ENCODE measurements at places on chromosomes 5 and 9. TPM values are rescaled to one million over a fixed set of nuclear protein-coding genes. Genes with fewer than 3 reads are reported as not detected.
A peak's percentile ranks its signal among the peaks of the same experiment; 100 is the strongest.

Gene RALGPS1
- 8.2 TPM for total RNA-seq

Gene DRD1
- total RNA-seq, result not detected

DNA sequence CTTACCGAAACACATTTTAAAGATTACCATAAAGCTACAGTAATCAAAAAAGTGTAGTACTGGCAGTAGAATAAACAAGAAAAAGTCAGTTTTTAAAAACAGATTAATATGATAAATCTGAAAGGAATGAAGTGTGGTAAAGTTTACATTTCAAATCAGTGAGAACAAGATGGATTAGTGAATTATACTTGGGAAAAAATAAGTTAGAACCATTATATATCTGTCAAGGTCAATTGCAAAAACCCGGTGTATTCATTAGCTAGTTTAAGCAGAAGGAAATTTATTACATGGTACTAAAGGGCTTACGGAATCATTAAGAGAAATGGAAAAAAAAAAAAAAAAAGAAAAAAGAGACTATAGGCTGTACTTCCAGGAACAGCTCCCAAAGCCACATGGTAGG is 164.3 kb downstream of the MUSK start:
- no peak overlapping the region for H3K27ac ChIP-seq
- H3K36me3 ChIP-seq, result no peaks in the 10 kb centered on the region
- no peaks in the 10 kb centered on the region for H3K4me1 ChIP-seq
- H3K27me3 ChIP-seq, result no peaks in the 10 kb centered on the region
- no peak for DNase-seq

GRCh38 chr5:88892669-88893068 is 9.7 kb upstream of the MEF2C start:
- peak; percentile 39 for DNase-seq
- no peaks in the 10 kb centered on the region for H3K27me3 ChIP-seq
- no peak overlapping the region for H3K4me3 ChIP-seq
- H3K27ac ChIP-seq, result no peak overlapping the region
- H3K4me1 ChIP-seq, result peaks cover 31% of the 10 kb centered on the region
- H3K36me3 ChIP-seq, result no peaks in the 10 kb centered on the region

Gene HAVCR2
- total RNA-seq, result not detected

Gene TRIM7
- not detected for total RNA-seq

DNA sequence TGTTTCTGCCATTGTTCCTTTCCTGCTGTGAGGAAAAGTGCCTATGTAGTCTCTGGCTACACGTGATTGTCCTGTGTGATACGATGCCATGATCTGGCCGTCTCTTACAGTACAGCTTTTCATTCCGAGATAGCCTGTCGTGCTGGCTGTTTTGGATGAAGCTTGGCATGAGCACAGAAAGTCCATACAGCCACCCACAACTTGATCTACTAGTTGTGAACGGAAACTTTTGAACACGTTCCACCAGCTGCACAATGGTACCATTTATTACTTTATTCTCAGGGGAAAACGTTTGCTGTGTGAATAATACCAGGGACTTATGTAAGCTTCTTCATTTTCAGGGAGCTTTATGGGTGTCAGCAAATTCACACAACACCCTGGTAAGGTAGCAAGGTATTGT is 217.6 kb upstream of the ANKRD55 start:
- H3K27ac ChIP-seq, result no peak overlapping the region
- no peaks in the 10 kb centered on the region for H3K36me3 ChIP-seq
- no peak overlapping the region for H3K4me3 ChIP-seq
- peaks cover 40% of the 10 kb centered on the region for H3K4me1 ChIP-seq
- H3K27me3 ChIP-seq, result no peaks in the 10 kb centered on the region

DNA sequence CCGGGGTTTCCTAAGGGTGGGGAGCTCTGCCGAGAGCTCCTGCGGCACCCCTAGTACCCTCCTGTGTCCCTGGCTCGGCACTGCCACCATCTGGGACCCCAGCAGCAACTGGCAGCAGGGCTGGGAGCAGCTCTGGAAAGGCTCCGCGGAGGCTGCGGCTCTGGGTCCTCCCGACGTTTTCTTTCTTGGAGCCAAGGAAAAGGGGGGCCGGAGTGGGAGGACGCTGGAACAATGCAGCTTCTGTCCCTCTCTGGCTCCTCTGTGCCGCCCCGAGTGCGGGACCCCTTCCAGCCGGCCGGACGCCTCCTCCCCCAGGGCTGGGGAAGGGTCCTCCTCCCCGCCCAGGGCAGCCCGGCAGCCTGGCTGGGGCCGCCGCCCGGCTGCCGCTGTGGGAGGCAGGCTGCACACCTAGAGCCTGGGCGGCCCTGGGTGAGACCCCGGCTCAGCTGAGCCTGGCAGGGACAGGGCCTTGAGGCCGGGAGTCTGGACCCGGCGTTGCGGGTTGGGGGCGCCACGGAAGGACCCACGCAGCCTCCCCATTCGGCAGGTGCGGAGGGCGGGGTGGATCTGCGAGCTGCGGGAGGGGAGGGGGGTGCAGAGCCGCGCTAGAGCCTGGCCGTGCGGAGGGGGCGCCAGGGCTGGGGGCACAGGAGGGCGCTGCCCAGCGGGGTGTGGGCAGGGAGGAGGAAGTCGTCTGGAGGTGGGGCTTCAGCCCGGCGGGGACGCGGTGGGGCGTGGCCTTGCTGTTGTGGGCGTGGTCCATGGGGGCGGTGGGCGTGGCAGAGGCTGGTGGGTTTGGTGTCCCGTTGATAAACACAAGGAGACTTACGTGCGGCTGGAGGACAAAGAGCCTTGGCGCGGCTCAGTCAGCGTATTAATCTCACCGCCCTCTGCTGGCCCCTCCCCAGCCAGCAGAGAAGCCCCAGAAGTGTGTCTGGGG is 15.1 kb downstream of the GPSM1 start:
- H3K4me1 ChIP-seq, result peaks cover 56% of the 10 kb centered on the region
- peak; percentile 95 for DNase-seq
- H3K4me3 ChIP-seq, result peak overlapping the region; percentile 35
- no peaks in the 10 kb centered on the region for H3K27me3 ChIP-seq

GRCh38 chr5:146718609-146719008 is 159.9 kb downstream of the PPP2R2B start:
- H3K4me3 ChIP-seq, result no peak overlapping the region
- DNase-seq, result no peak
- no peaks in the 10 kb centered on the region for H3K4me1 ChIP-seq

- H3K4me1 ChIP-seq, result no peaks in the 10 kb centered on the region
- H3K27ac ChIP-seq, result no peak overlapping the region
- H3K36me3 ChIP-seq, result no peaks in the 10 kb centered on the region
- no peaks in the 10 kb centered on the region for H3K27me3 ChIP-seq
- H3K4me3 ChIP-seq, result no peak overlapping the region
Observed at GRCh38 chr9:129716091-129716490, 36.8 kb downstream of the PTGES start.

- H3K36me3 ChIP-seq, result no peaks in the 10 kb centered on the region
- H3K27ac ChIP-seq, result no peak overlapping the region
- no peak for DNase-seq
- H3K27me3 ChIP-seq, result no peaks in the 10 kb centered on the region
- no peak overlapping the region for H3K4me3 ChIP-seq
Observed at GRCh38 chr5:93100428-93100827, 480.6 kb downstream of the NR2F1-AS1 start.

Gene ZNF367
- 6.8 TPM for total RNA-seq

GRCh38 chr5:107616213-107616612 is 54.5 kb downstream of the EFNA5 start:
- H3K27ac ChIP-seq, result no peak overlapping the region
- H3K27me3 ChIP-seq, result no peaks in the 10 kb centered on the region
- no peaks in the 10 kb centered on the region for H3K36me3 ChIP-seq
- DNase-seq, result no peak
- no peak overlapping the region for H3K4me3 ChIP-seq

Gene INSL6
- total RNA-seq, result not detected

DNA sequence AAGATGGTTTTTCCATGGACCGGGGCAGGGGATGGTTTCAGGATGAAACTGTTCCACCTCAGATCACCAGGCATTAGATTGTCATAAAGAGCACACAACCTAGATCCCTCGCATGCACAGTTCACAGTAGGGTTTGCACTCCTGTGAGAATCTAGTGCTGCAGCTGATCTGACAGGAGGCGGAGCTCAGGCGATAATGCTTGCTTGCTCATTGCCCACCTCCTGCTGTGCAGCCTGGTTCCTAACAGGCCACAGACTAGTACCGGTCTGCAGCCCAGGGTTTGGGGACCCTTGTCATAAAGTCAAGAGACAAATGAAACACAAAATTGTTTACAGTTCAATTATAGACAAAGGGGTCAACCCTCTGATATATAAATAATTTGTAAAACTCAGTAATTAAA is 101.7 kb downstream of the RANBP17 start:
- H3K27ac ChIP-seq, result no peak overlapping the region
- H3K36me3 ChIP-seq, result no peaks in the 10 kb centered on the region
- H3K4me3 ChIP-seq, result no peak overlapping the region
- DNase-seq, result no peak
- H3K27me3 ChIP-seq, result no peaks in the 10 kb centered on the region

- no peaks in the 10 kb centered on the region for H3K4me1 ChIP-seq
- no peaks in the 10 kb centered on the region for H3K36me3 ChIP-seq
- H3K27ac ChIP-seq, result no peak overlapping the region
- no peak overlapping the region for H3K4me3 ChIP-seq
- H3K27me3 ChIP-seq, result no peaks in the 10 kb centered on the region
Observed at GRCh38 chr5:102411-103043, 10.6 kb downstream of the PLEKHG4B start.

Gene GPRIN1
- total RNA-seq, result 4.6 TPM

DNA sequence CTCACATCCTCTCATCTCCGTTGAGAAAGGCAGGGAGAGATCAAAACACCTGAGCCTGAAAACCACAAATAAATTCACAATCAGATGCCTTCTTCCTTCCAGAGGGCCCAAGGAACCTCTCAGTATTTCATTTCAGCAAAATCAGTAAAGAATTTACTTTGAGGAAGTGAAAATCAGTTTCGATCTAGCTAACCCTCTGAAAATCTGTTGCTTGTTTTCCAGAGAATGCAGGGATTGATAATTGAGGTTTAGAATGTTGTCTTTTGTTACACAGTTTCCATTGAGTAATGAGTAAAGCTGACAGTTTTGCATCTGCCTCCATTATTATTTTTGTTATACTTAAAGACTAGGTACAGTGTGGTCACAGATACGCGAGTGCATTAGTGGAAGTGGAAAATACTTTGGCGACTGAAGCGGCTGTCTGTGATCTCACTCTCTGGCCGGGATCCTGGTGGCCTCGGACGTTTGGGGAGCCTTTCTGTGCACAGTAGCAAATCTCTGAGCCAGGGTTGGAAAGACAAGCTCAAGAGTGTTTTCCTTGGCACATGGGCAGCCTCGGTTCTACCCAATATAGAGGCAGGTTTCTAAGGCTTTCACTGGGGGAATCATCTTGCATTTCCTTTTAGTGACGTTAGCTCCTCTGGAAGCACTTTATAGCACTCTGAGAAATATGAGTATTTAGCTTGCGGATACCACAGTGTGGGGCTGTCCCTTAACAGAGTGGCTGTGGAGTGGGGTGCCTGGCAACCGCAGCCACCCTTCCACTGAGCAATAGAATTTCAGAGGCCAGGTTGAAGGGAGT is 32.2 kb upstream of the ANGPTL2 start:
- no peaks in the 10 kb centered on the region for H3K36me3 ChIP-seq
- H3K27ac ChIP-seq, result no peak overlapping the region
- peaks cover 9% of the 10 kb centered on the region for H3K4me1 ChIP-seq
- no peaks in the 10 kb centered on the region for H3K27me3 ChIP-seq
- DNase-seq, result no peak
- H3K4me3 ChIP-seq, result no peak overlapping the region

Gene ANKRD31
- 0.22 TPM for total RNA-seq

DNA sequence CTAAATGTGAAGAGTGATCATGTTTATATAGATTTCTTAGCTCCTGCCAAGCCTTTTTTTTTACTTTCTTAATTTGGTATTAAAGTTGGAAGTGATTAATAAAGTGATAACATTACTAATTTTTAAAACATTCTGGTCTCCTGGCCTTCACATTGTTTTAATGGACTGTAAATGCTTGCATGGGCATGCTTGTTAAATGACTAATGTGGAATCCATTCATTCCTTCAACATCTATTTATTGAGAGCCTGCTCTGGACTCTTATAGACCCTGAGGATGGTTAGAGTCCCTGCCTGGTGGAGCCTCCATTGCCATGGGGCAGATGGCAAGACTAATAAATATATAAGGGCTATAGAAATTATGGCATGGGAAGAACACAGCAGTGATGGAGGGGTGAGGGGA is 103.5 kb downstream of the NTRK2 start:
- no peak for DNase-seq
- no peak overlapping the region for H3K27ac ChIP-seq
- H3K4me1 ChIP-seq, result no peaks in the 10 kb centered on the region
- H3K36me3 ChIP-seq, result no peaks in the 10 kb centered on the region

Gene ADAMTS19
- 3.1 TPM for total RNA-seq

DNA sequence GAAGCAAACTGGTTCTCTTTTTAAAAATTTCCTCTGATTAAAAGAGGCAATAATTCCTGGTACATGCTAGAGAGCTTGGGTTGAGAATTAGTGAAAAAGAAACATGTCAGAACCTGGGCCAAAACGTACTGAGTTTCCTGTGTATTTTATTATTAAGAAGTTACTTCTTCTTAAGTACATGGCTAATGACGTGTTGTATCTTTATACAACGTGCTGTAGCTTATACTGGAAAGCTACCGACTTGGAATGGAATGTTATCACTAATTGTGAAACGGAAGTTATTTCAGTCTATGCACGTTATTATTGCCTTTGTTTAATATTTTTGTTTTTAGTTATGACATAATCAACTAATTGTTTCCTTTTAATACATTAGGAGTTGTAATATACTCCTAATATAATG is 43.1 kb downstream of the ZNF366 start:
- DNase-seq, result no peak
- H3K4me3 ChIP-seq, result no peak overlapping the region
- H3K27ac ChIP-seq, result no peak overlapping the region
- no peaks in the 10 kb centered on the region for H3K27me3 ChIP-seq
- H3K36me3 ChIP-seq, result no peaks in the 10 kb centered on the region
- no peaks in the 10 kb centered on the region for H3K4me1 ChIP-seq

DNA sequence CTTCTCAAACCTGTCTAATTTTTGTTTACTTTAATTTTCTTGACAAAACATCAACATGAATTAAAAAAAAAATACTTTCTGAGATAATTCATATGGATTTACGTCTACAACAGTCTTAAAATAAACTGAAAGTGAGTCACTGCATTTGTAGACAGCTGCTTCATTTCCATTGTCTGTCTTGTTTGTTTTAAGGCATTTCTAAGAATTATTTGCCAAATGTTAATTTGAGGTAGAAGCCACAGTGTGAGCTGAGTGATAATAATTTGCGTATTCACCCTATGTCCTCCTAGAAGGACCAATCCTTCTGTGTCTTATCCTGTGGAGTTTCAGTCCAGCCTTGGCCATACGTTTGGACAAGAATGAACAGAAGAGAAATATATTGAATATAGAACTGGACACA is 174.5 kb downstream of the CFAP90 start:
- no peaks in the 10 kb centered on the region for H3K36me3 ChIP-seq
- no peak overlapping the region for H3K4me3 ChIP-seq
- no peak overlapping the region for H3K27ac ChIP-seq
- H3K4me1 ChIP-seq, result no peaks in the 10 kb centered on the region
- no peak for DNase-seq

Gene GRIN3A
- total RNA-seq, result not detected

GRCh38 chr9:117083559-117083958 is 331.3 kb downstream of the ASTN2 start:
- no peak overlapping the region for H3K27ac ChIP-seq
- no peaks in the 10 kb centered on the region for H3K4me1 ChIP-seq
- no peak for DNase-seq

- no peak overlapping the region for H3K4me3 ChIP-seq
- no peaks in the 10 kb centered on the region for H3K4me1 ChIP-seq
- no peaks in the 10 kb centered on the region for H3K27me3 ChIP-seq
- H3K36me3 ChIP-seq, result no peaks in the 10 kb centered on the region
- H3K27ac ChIP-seq, result no peak overlapping the region
- DNase-seq, result no peak
Observed at GRCh38 chr5:98259595-98259994, 513.9 kb upstream of the RGMB start.

- H3K36me3 ChIP-seq, result no peaks in the 10 kb centered on the region
- H3K4me3 ChIP-seq, result no peak overlapping the region
- DNase-seq, result no peak
- no peaks in the 10 kb centered on the region for H3K27me3 ChIP-seq
Observed at GRCh38 chr5:169213479-169213878, 87.5 kb downstream of the SLIT3 start.

Gene FOXB2
- total RNA-seq, result not detected
